ENCODE measurements at places on chromosomes 1 and 21. TPM values are rescaled to one million over a fixed set of nuclear protein-coding genes. Genes with fewer than 3 reads are reported as not detected.
A peak's percentile ranks its signal among the peaks of the same experiment; 100 is the strongest.

DNA sequence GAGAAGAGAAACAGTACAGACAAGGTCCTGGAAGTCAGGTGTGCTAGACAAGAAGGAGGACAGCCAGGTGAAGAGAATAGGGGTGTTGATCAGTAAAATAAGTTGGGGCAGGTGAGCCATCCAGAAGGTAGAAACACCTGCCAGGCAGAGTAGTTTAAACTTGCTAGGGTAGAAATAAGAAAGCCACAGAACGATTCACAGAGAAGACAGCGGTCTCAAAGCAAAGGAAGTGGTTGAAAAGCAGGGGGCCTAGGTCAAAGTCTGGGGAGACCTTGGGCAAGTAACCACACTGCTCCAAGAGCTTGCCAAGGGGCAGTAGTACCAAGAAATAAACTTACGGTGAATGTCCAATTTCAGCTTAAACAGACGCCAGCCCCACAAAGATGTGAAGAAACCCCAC, 116.6 kb upstream of the PROX1 start:
- no peak for DNase-seq

GRCh38 chr1:212452323-212453155, 19.8 kb downstream of the NENF start:
- no peak for DNase-seq

- DNase-seq, result no peak
Observed at GRCh38 chr1:113617438-113618141, 141.7 kb downstream of the PHTF1 start.

DNA sequence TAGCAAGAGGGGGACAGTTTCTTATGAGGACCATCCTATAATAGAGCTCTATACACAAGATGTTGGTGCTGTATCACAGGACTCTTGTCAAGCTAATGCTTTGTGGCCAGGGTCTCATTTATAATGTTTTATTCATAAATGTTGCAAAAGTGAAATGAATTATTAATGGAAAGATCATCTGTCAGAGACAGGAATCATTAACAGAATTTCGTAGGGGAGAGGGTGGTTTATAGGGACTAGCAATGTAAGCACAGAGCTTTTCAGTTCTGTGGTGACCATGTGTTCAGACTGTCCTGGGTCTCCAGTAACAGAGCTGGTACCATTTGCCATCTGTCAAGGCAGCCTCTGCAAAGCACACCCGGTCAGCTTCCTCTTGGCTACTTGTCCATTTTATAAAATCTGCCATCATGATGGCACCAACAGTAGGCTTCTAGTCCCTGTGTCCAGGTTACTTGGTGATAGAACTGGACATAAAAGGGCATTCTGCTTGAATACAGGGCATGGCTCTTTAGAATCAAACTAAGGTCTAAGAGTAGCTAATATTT, 36.2 kb downstream of the LPAR3 start:
- DNase-seq, result no peak

DNA sequence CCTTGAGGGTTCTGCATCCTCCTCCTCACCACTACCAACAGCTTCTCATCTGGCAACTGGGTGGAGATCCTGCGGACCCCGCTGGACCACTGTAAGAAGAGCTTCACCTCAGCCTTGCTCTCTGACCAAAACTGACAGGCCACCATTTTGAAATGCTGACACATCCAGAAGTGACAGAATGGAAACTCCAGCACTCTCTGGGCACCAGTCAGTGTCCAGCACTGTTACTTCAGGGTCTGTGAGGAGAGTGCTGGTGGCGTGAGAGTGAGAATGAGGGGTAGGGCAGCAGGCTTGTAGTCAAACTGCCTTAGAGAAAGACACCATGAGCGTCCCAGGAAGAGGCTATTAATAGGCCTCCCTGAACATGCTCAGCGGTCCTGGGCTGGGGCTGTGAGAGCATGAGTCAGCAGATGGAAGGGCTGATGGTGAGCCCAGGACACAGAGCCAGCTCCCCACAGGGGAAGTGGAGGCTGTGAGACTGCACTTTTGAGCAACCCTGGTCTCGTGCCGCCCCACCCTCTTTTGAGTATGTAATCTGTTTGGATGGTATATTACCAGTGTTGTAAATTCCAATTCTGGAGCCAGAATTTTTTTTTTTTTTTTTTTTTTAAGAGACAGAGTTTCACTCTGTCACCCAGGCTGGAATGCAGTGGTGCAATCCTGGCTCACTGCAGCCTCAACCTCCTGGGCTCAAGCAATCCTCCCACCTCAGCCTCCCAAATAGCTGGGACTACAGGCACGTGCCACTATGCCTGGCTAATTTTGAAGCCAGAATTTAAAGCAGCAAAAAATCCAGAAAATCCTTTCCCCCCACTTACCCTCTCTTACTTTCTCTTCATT, 34.4 kb upstream of the SLC30A1 start:
- no peak for DNase-seq

GRCh38 chr1:112869895-112870294, 86.1 kb downstream of the SLC16A1 start:
- no peak for DNase-seq

DNA sequence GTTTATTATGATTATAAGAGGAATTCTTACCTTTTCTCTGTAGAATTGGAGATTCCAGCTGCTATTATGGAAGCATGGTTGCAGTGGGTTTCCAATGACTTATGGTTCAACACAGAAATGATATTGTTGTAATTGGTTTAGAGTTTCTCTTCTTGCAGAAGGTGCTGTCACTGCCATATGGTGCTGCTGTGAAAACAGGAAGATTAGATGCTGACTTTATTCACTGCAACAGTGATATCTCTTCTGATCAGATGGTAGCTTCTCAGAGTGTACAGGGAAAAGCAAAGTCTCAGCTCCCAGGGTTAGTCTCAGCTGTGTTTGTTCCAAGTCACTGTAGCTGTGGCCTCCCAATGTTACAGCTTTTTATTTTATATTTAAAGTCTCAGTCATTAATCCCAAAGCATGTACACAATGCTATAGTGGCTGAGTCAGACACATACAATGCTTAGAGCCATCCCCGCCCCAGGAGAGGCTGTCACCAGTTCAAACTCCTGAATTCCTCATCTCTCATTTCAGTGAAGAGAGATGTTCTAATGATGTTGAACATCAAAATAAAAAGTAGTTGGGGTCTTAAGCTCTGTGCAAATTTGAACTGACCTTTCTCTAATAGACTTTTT, 42.7 kb upstream of the RGS2 start:
- DNase-seq, result no peak

DNA sequence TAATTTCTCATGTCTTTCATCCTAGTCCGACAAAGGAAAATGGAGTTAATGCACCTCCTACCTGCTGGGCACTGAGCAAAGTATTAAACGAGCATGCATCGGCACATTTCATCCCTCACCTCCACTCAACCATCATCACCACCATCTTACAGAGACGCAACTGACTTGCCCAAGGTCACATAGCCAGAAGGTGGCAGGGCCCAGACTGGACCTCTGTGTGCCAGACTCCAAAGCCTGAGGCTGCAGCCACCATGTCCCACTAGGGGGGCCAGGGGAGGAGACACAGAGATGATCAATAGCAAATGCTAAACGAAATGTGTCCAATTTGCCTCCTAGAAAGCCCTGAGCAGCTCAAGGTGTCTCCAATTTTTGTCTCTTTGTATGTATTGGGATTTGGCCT, 163.7 kb upstream of the EDN2 start:
- no peak for DNase-seq

- no peak for DNase-seq
Observed at GRCh38 chr1:23278717-23279116, 61.4 kb upstream of the HTR1D start.

GRCh38 chr21:44579833-44580144, 615 bp downstream of the KRTAP10-5 start:
- DNase-seq, result peak; percentile 23

DNA sequence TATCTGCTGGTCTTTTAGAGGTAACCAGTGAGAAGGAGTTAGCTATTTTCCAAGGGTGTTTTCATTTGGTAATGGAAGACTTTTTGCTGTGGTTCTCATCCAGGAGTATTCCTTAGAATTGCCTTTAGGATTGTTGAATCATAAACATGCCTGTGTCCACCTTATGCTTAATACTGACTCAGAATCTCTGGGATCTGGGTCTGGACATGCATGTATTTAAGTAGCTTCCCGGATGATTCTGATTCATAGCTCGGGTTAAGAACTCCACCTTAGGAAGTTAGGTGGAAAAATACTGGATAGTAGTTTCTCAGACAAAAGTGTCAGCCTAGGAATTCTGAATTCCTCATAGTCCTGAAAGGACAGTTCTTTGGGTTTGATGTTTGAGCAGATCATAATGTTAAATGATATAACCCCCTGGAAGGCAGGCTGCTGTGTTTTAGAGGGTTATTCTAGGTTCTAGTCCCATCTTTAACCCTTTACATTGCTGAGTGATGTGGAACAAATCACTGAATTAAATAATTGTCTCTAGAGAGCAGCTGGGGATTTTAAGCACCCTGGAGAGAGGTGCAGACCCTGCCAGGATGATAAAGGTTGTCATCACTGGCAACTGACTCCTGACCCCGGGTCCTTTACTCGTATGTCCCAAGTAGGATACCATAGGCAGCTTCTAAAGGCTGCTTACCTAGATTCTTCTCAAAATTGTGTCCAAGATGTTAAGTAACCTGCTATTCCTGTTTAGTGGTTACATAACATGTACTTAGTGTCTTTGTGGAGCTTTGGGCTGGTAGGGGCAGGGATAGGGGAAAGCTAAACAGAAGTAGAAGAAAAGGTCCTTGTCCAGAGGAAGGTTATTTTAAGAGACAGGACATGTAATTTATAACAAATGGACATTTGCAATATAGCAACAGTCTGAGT, 14.5 kb upstream of the C4BPB start:
- DNase-seq, result no peak

The KLF17 gene
- total RNA-seq, result 0.09 TPM

The MARK1 gene
- total RNA-seq, result 17.5 TPM

The PCBP3 gene
- 10.8 TPM for total RNA-seq

The DYRK1A gene
- 73.6 TPM for total RNA-seq

The SMCP gene
- not detected for total RNA-seq

The PRR9 gene
- total RNA-seq, result not detected

The OBSCN gene
- total RNA-seq, result 33.3 TPM

The TRAF3IP3 gene
- total RNA-seq, result not detected

The FAM72C gene
- total RNA-seq, result 6.0 TPM

The FHL3 gene
- total RNA-seq, result 34.2 TPM
